ENCODE measurements at places on chromosomes 1 and 21.

DNA sequence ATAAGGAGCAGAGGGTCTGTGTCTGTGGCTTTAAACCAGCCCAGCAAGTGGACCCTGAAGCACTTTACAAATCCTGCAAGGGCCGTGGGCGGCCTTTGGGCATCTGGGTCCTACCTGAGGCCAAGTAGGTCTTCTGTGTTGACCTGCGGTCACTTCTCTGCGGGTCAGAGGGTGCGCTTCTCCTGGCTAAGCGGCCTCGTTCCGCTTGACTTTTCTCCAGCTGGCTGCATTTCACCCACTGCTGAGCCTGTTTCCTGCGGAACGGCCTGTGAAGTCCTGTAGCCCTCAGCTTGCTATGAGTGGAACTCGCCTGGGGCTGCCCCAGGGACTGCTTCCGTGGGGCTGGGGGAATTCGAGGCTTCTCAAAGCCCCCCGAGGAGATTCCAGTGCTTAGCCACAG lies 43.3 kb downstream of the SLC37A1 start:
- no peak for DNase-seq

- no peak for DNase-seq
Measured at GRCh38 chr1:15885269-15885668, 37.8 kb downstream of the SPEN start.

GRCh38 chr1:84757301-84757700 lies 67.0 kb upstream of the SSX2IP start:
- DNase-seq, result no peak

- no peak for DNase-seq
Measured at GRCh38 chr1:27455139-27455811, 34.7 kb downstream of the WASF2 start.

- DNase-seq, result no peak
Measured at GRCh38 chr1:64405833-64406232, 64.1 kb upstream of the CACHD1 start.

DNA sequence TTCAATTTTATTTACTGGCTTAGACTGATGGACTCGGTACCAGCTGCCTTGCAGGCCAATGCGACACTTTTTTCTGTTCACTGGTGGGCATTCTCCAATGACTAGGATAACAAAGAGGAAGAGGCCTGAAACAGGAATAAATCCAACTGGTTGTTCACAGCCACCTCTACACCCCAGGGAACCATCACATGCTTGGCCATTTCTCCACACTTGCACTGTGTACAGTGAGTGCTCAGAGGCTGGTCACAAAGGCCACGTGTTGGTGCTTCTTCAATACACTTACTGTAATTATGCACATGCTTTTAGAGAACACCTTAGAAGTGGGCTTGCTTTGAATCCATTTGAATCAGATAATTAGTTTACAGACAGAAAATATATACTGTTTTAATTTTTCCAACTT lies 113.4 kb downstream of the FAM78B start:
- DNase-seq, result no peak

DNA sequence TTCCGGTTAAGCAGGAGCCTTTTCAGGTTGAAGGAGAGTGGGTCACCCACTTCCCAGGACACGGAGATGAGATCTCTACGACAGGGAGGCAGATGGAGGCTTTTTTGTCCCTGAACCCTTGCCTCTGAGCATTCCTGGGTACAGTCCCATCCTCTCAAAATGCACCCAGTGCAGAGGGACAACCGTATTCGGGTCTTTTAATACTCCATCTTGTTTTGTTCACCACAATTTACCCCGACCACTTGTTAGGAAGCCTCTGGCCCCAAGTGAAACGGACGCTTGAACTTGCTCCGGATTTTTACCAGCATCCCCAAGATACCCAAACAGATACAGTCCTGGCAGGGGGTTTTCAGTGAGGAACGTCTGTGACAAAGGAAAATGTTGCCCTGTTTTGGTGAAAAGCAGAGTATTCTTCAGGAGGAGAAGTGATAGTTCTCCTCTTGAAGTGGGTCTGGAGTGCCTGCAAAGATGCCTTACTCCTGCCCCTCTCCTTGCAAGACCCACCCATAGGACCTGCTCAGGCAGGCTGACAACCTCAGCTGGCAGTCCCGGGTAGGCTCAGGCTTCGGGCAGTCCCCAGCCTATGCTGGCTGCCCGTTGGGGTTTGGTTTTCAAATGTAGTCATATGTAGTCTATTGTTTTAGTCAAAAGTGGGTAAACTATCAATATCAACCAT lies 669 bp upstream of the ARL8A start:
- no peak for DNase-seq

DNA sequence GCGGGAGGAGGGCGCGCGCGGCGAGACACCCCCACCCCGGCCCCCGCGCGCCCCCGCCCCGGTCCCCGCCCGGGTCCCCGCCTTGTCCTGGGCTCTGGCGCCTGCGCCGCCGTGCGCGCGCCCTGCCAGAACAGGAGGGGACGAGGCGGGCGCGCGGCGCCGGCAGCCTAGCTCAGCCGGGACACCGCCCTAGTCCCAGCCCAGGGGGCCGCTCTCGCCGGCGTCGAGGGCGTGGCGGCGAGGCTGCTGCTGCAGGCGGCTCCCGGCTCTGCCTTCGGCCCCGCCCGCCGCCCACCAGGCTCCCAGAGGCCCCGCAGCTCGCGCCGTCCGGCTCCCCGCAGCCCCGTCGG lies at the start of gene RCAN3:
RCAN3 (plus strand) TSS at position 128 of the 350 bp plus-strand sequence. CDS start 11,537 bp downstream, outside the sequence.
- peak; percentile 91 for DNase-seq

- DNase-seq, result no peak
Measured at GRCh38 chr1:17485281-17485680, 45.8 kb upstream of the RCC2 start.

DNA sequence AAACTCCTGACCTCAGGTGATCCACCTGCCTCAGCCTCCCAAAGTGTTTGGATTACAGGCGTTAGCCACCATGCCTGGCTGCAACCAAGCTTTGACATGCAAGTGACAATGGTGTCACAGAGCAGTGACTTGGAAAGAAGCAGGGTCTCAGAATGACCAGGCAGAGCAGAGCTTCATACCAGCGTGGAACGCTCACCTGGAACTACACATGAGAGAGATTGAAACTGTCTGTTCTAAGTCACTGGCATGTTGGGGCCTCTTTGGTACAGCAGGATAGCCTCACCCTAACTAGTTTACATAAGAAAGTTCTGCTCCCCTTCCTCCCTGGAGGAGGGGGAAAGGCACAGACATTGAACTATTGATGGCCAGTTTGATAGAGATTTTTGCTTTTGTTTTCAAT lies 47.5 kb upstream of the ITPKB start:
- no peak for DNase-seq

- DNase-seq, result no peak
Measured at GRCh38 chr1:79079770-79080169, 73.2 kb upstream of the ADGRL4 start.

- no peak for DNase-seq
Measured at GRCh38 chr21:25031750-25032149, 575.5 kb downstream of the MRPL39 start.

DNA sequence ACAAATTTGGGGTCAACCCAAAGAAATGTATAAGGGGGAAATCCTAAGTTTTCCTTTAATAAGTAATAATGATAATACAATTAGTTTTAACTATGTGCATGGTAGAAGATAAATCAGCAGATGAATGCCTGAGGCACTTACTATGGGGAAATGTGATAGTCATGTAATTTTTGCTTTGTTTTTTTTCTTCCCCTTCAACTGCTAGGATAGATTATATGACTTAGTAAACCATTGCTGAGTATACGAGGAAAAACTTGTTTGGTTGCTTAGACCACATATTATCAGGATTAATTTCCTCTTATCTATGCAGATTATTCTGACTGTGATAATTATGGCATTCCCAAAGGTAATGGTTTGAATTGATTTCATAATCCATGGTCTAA lies 181.1 kb downstream of the TGFB2 start:
- no peak for DNase-seq

DNA sequence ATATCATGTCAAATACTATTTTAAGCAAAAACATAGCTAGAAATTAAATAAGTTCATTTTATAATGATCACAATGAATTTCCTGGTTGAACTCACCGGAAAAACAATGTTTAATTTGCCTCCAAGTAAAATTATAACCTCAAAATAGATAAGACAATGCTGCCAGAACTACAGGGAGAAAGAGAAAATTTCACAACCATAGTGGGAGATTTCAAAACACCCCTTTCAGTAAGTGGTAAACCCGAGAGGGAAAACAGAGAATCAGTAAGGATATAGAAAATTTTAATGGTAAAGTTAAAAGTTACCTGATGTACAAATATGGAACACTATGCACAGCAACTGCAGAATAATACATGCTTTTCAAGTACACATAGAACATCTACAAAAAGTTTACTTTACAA lies 43.2 kb upstream of the PLA2G4A start:
- no peak for DNase-seq

- no peak for DNase-seq
Measured at GRCh38 chr1:105591681-105592080, 1464.8 kb upstream of the PRMT6 start.

DNA sequence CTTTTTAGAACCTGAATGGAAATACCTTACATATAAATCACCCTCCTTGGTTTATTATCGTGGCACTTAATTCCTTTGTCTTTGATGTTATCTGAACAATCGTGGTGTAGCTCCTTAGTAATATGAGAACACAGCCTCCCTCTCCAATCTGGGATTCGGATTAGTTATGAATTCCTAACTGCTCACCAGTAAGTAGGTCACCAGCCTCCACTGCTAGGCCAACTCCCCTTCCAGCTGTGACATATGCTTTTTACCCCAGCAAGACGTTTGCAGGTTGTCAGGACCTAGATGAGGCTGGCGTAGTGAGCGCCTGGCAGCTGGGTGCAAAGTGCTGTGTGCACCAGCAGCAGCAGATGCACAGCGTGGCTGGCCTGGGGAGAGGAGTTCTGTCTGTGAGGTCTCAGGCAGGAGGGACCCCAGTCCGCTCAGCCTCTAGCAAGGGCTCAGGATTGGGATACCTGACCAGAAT lies 38.2 kb downstream of the NTPCR start:
- no peak for DNase-seq

DNA sequence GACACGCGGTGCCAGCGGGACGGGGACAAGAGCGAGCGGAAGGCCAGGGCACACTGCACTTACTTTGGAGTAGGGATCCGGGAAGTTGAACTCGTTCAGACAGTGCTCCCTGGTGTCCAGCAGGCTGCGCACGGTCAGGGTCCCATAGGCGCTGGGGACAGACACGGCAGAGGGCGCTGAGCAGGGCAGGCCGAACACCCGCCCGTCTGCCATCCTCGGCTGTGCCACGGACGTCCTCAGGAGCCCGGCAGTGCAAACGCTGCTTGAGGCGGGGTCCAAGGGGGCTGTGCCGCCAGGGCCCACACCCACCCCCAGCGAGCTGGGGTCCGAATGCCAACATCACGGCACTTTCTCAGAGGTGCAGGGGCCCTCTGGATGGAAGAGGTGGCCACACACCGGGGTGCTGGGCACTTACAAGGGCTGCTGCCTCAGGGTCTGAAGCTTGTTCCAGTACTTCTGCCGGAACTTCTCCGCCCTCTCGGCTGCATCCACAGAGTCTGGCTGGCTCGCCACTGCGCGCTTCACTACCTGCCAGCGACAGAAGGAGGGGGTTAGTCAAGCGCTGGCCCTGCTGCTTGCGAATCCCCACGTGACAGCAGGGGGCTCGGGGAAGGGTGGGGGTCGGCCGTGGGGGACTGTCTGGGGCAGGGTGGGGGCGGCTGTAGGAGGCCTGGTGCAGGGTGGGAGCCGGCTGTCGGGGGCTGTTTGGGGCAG lies 12.3 kb downstream of the PANK4 start:
- DNase-seq, result no peak

- DNase-seq, result peak; percentile 49
Measured at GRCh38 chr1:229888561-229889001, 178.5 kb upstream of the GALNT2 start.

- DNase-seq, result peak; percentile 62
Measured at GRCh38 chr1:42173155-42173933, 8.8 kb upstream of the GUCA2A start.

DNA sequence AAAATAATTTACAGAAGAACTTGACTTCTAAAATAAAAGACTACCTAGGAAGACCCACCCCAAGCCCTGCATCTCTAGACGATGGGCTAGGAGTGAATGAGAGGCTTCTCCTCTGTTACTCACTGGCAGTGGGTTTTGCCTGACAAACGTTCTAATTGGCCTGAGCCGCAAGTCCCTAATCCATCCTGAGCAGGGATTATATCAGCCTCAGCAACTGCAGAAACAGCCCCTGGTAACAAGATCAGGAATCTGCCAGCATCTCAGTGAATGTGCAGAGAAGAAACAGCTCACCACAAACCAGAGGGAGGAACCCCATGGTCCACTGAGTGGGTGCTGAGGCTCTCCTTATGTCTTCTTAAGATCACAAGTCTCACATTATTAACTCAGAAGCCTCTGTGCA lies 240.6 kb downstream of the BRINP2 start:
- DNase-seq, result no peak

GRCh38 chr1:26861286-26861701 lies 1.7 kb upstream of the SFN start:
- DNase-seq, result no peak

DNA sequence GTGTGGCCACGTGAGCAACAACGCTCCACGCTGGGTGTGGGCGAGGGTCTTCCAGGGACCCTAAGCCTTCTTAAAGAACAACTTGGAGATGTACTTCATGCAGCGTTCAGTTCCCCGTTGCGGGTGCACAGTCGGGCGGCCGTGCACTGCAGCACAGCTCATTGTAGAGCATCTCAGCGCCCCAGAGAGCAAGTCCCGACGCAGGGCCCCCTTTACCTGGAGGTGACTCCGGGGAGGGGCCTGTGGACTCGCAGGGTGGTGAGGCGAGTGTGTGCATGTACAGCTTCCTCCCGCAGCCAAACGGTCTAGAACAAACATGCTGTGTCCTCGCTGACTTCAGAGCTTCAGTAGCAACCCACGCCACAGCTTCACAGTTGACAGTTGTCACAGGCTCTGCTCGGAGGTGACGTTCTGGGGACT lies 19.5 kb downstream of the RRP1 start:
- no peak for DNase-seq

DNA sequence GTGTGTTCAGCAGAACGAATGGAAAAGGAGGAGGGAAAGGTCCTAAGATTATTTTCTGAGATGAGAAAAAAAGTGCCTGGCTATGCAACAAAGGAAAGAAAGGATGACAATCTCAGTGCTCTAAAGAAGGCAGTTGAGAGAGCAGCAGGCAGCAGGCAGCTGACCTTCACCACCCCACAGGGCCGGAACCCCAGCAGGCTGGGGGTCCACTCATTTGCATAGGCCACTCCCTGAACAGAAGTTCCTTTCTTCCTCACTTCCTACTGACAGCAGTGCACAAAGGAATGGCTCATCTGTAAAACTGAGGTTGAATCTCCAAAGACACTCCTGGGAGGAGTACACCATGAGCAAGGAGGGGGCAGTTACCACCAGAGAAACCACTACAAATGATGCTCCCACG lies 41.4 kb upstream of the TNR start:
- no peak for DNase-seq

Measured in body of pancreas (tissue), 4 donors.